NCI-H345 (cell line): ENCODE measurements at places on chromosomes 1 and 21.

GRCh38 chr1:212127221-212127620 is 91.7 kb downstream of the DTL start:
- no peak for DNase-seq

DNA sequence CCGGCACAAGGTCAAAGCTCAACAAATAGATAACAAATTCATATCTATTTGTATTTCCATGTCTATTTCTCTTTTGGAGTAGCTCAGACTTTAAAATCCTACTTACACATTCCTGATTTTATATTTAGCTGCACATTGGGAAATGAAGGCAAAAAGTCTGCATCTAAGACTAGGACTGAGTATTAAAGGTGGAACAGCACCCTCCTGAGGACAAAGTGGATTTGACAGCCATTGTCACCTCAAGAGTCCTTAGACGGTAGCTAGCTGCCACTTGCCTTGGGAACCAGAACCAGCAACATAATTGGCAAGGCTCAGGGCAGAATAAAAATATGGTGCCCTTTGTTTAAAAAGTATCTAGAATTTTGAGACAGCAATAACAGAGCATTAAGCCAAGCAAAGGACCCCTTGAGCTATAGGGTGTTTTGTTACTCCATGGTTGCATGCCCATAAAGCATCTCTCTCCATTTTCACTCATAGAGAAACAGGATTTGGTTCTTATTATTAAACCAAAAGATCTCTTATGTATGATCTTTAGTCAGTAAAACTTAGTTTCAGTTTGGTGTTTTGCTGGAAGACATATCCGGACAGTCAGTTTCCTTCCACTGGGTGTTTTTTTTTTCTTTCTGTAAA is 30.0 kb upstream of the SGIP1 start:
- DNase-seq, result peak; percentile 66

DNA sequence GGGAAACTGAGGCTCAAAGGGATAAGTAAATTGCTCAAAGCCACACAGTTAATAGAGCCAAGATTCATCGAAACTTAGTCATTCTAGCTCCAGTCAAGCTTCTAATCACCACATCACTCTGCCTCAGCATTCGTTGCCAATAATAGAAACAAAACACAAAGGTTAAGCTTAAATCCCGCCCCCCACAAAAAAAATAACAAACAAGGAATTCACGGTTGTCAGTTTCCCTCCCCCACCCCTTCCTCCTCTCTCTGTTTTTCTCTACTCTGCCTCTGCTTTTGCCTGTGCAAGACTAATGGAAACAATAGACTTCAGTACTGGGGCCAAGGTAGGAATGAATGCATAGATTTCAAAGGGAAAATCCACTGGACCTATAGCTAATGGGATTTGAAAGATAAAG is 70.7 kb upstream of the ZNF644 start:
- DNase-seq, result peak; percentile 2

GRCh38 chr1:11784256-11784992 is 21.3 kb downstream of the MTHFR start:
- DNase-seq, result no peak

GRCh38 chr1:109624201-109625010 is 4.8 kb downstream of the AMPD2 start:
- no peak for DNase-seq

DNA sequence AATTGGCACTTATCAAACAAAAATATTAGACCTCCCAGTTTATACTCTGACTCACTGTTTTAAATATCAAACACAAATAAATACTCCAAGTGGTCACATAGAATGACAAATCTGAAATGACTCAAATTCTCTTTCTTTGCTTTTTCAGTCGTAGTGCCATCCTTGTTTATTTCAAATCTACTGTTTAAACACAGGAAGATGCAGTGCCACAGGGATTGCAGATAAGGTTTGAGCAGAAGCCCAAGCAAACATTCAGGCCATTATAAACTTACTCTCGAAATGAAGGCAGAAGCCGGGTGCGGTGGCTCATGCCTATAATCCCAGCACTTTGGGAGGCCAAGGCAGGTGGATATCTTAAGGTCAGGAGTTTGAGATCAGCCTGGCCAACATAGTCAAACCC is 255.4 kb upstream of the PLXNA2 start:
- no peak for DNase-seq

GRCh38 chr1:195981448-195982139 is 626.6 kb downstream of the KCNT2 start:
- DNase-seq, result no peak

- peak; percentile 18 for DNase-seq
These were observed 14.1 kb upstream of the RASSF5 start for GRCh38 chr1:206493279-206493678.

DNA sequence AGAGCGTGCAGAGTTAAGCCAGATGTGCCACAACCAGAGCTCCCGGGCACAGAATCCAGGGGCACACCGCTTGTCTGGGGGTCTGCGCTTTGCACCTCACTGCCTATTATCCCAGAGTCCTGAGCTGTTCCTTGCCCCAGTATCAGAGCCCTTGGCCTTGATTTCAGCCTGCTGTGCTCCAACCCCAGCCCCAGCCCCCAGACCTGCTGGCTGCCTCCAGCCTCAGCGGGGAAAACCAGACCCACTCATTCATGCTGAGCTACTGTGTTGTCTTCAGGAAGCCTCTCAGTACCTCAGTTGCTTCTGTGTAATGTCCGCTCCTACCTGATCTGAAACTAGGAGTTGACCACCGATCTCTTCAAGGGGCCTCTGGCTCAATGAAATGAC is 1.1 kb downstream of the IKBKE start:
- DNase-seq, result no peak

DNA sequence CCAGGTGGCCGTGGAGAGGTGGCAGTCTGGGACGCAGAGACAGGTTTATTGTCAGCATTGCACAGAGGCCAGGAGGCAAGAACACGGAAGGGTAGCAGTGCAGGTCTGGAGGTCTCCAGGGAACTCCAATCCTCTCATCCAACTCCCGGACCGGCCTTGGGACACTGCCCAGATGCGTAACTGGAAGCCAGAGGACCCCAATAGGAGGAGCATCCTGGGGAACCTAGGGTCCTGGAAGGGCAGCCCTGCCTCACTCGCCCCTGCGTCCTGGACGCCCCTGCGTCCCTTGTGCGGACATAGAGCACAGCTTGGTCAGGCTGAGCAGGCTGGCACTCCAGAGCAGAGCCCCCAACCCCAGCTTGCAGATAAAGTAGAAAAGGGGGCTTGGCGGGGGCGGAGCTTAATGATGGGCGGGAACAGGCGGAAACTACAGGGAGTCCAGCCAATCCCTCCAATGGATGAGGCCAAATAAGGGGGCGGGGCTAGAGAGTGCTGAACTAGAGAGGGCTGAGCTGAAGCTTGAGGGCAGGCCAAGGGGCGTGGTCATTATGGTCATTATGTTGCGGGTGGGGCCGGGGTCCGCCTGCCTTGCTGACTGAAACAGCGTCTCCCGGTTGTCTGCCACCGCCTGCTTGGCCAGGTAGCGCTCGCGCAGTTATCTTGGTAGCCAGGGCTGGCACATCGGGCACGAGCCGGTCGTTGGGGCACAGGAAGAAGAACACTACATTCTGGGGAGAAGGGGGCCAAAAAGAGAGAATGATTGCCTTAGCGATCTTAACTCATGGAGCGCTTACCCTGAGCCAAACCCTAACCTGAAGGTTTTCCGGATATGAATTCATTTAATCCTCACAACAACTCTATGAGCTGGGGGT is 3.7 kb upstream of the ARHGEF19 start:
- peak; percentile 97 for DNase-seq

DNA sequence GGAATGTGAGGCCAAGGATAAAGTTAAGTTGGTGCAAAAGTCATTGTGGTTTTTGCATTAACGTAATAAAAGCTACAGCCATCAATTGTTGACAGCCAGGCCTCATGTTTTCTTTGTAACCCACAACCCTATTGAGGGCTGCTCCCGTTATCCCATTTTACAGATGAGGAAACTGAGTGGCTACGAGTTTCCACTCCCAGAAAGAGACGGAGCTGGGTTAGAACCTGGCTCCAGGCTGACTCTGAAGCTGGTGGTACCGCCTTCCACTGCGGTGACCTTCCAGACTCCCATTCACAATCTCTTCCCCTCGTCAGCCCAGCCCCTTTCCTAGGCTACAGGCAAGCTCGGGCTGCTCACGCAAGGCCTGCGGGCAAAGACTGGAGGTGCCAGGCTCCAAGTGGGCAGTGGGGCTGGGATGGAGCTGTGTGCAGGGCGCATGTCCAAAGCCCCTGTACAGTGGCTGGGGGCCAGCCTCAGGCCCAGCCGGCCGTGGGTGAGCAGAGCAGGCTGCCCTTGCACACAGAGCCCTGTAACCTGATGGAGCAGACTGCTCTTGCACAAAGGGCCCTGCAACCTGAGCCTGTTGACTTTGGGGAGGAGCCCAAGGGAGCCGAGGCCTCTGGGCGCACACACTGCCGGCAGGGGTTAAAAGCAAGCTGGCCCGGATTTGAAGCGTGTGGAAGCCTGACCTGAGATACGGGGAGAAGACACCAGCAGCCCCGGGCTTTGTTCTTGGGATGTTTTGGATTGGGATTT is 97.4 kb upstream of the TMPRSS2 start:
- peak; percentile 48 for DNase-seq

DNA sequence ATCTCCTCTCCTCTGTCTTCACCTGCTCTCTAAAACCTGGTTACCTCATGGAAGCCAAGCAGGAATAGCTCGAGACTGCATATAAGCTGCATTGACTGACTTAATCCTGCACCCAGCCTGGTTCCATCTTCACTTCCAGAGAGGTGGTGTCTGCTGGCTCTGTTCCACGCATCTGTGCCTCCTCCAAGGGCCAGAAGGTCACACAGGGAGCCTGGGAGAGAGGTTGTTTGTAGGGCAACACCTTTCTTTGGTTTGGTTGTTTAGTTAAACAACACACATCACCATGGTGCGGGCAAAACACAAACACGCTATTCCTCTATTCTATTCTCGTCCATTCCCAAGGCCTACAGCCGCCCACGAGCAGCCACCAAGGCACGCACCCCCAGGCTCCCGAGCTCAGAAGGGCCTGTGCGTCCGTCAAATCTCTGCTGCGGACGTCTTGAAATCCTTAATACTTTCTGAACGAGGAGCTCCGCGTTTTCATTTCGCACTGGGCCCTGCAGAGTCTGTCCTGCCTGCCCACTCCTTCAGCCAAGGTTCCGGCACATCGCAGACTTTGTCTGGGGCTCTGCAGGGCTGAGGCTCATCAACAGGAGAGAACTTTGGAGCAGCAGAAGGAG is 116.2 kb downstream of the RIPK4 start:
- no peak for DNase-seq

- no peak for DNase-seq
These were observed 43.1 kb downstream of the ATP2B4 start for GRCh38 chr1:203669739-203670138.

GRCh38 chr1:223739366-223740037 is 27.2 kb downstream of the CAPN2 start:
- DNase-seq, result no peak

- no peak for DNase-seq
These were observed 2.1 kb downstream of the KDM5B start for GRCh38 chr1:202805886-202806844.

- no peak for DNase-seq
These were observed 45.0 kb downstream of the GPR88 start for GRCh38 chr1:100582943-100583342.

- no peak for DNase-seq
These were observed 12.3 kb downstream of the RAVER2 start for GRCh38 chr1:64757213-64757612.

- no peak for DNase-seq
These were observed 277.1 kb downstream of the ST6GALNAC3 start for GRCh38 chr1:76351655-76352054.

DNA sequence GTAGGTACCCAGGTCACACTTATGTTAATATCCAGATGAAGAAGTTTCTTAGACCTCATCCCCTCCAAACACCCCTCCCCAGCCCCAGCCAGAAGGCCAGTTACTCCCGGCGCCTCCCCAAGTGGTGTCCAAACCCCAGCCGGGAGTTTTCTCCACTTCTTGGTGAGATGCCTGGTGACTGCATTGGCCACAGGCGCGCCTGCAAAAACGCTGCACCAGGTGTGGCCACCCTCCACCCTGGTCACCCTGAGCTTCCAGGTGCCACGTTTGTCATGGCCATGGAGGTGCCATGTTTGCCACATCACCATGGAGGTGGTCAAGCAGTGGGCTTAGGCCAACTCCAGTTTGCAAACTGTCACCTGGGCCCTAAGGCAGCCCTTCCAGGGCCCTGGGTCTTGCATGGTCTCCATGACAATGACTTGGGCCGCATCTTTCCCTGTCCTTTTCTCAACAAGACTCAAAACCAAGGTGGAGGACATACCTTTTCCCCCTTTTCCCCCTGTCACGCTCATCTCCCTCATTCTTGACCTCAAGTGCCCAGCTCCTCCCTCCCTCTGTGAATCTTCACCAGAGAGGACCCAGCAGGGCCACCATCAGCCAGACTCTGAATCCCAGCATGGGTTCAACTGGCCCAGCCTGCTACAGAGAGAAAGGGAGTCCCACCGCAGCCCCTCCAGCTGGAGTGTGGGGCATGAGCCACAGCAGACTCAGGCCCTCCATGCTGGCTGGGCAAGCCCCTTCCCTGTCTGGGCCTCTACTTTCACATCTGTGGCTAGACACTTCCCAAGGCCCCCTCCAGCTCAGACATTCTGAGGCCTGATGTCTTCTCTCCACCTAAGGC is 125.9 kb upstream of the ZBTB40 start:
- DNase-seq, result no peak

DNA sequence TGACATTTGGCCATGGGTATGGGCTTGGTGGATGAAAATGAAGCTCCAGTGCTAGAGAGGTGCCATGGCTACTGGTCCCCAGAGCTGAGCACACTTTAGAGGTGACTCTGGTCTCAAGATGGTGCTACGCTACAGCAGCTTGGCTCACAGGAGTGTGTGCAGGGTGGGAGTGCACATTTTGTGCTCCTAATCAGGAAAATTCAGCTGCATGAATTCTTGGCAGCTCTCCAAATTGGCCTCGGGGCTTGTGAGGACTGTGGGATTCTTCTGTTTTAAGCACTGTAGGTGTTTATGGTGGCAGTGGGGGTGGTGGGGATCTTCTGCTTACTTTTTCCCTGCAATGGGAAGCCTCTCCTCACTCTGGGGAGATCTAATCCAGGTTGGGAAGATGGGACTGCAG is 17.3 kb upstream of the TIPRL start:
- DNase-seq, result peak; percentile 37

DNA sequence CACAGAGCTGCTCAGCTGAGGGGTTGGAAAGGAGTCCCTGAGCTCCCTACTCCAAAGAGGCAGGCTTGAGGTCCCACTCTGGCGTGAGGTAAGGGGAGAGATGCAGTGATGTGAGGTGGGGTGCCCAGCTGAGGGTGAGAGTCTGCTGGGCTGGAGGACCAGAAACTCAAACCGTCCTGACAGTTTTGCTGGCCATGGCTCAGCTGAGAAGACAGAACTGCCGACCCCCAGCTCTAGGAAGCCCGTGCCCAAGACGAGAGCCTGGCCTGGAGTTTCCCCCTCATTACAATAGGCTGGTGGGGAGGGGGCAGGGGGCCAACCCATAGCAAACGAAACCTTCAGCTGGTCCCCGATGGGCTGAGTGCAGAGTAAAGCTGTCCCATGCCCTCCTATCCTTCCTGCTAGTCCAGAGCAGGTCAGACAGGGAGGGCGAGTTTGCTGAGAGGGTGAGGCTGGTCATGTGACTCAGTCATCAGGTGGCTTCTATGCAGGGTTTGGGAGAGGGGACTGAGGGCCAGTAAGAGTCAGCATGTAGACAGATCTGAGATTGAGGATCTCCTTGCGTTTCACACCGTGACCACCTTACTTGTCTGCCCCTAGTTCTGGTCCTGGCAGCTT is 129.3 kb downstream of the PRDM2 start:
- no peak for DNase-seq

- DNase-seq, result no peak
These were observed 7.1 kb downstream of the PTGFRN start for GRCh38 chr1:116916533-116917445.

- DNase-seq, result no peak
These were observed 47.9 kb upstream of the LEPR start for GRCh38 chr1:65372557-65372956.

- no peak for DNase-seq
These were observed 20.7 kb downstream of the SH3BP5L start for GRCh38 chr1:248804771-248805681.
